Mesothelial cell of epicardium (in vitro differentiated cells): ENCODE measurements at places on chromosomes 12 and 14. TPM values are rescaled to one million over a fixed set of nuclear protein-coding genes. Genes with fewer than 3 reads are reported as not detected.

DNA sequence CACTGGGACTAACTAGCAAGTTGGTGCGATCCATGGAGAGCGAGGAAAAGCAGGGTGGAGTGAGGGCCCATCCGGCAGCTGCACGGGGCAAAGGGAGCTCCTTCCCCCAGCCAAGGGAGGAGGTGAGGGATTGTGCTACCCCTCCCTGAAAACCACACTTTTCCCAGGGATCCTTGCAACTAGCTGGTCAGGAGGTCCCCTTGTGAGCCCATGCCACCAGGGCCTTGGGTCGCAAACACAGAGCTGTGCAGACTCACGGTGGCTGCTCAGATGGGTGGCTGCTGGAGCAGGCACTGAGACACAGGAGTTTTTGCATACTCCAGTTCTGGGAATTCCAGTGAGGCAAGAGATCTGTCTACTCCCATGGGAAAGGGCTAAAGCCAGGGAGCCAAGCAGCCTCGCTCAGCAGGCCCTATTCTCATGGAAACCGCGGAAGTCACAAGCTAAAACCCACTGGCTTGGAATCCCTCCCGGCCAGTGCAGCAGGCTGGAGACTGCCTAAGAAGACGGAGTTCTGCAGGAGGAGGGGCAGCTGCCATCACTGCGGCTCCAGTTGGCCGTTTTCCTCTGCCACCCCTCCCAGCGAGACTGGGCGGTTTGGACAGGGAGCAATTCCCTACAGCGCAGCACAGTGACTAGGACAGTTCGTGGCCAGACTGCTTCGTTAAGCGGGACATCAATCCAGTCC lies 10.9 kb upstream of the ZNF705A start:
- DNase-seq, result no peak

- DNase-seq, result no peak
These were observed 544.0 kb downstream of the CCER1 start for GRCh38 chr12:90410962-90411361.

TMTC2 gene
- 36.9 to 39.5 TPM (median 38.3 TPM) in 3 replicates for total RNA-seq

GRCh38 chr14:91919814-91920213 lies 27.7 kb downstream of the FBLN5 start:
- DNase-seq, result no peak
